Stimulated activated CD8-positive, alpha-beta memory T cell treated with anti-CD3 and anti-CD28 coated beads, Interleukin-7, amount 100 ng/mL, for 4 hours (primary cell): ENCODE measurements at places on chromosomes 12 and 14.

GRCh38 chr14:25680934-25681333 is 631.0 kb upstream of the STXBP6 start:
- no peak for DNase-seq

DNA sequence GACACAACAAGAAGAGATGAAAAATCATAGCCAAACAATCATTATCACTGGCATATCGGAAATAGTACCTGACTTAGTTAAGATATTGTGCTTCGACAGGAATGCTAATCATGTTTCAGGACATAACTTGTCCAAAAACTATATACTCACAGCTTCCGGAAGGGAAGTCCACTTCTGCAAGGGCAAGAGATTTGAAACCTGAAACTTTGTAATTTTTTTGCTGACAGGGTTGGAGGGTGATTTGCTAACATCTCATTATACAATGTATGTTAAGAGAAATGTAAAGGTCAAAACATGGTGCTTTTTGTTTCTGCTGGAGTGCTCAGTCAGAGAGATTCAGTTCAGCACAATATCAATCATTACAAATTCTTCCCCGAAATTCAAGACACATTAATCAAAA is 200.3 kb downstream of the CNTN1 start:
- DNase-seq = no peak

DNA sequence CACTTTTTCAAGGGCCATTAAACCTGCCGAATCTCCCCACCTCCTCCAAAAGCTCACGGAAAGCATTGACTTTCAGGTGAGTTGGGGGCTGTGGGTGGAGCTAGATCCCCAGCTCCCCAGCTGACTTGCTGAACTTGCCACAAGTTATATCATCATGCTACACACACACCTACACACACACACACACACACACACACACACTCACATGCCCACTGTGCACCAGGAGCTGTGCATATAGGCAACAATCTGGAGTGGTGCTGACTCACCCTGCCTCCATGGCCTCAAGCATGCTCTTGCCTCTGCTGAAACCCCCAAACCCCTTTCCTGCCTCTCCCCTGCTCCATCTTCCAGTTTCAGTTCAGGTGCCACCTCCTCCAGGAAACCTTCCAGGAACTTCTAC is 26.1 kb downstream of the SERPINA3 start:
- no peak for DNase-seq

GRCh38 chr12:96198965-96199364 is 4.8 kb downstream of the ELK3 start:
- no peak for DNase-seq

DNA sequence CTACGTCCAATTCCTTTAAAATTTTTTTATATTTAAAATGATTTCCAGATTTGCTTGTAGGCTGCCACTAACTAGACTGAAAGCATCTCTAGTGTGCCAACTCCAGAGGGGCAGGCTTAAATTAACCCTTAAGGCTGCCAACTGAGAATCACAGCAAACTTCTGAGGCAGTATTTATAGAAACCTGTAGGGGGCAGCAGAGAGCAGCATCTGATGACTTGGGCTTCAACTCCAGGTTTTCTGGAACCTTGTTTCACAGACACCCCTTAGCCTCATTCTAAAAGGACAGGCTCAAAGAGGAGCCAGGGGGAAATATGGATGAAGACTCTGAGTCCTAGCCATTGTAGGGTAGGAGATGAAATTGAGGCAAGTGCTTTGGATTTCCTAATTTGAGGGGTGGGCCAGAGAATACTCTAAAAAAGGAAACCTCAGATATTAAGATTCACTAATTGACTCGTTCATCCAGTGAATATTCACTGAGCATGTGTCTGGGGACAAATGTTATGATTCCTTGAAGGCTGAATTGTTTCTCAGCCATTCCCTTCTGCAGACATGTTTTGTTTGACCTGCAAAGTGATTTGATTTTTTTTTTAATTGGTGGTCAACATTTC is 63.3 kb upstream of the HSPB8 start:
- no peak for DNase-seq

GRCh38 chr14:38409071-38409705 is 153.3 kb upstream of the CLEC14A start:
- no peak for DNase-seq

- DNase-seq = no peak
Measured at GRCh38 chr12:104152685-104153241, 14.8 kb upstream of the NFYB start.

GRCh38 chr14:90814806-90815571 is 1.2 kb downstream of the TTC7B start:
- DNase-seq = no peak

DNA sequence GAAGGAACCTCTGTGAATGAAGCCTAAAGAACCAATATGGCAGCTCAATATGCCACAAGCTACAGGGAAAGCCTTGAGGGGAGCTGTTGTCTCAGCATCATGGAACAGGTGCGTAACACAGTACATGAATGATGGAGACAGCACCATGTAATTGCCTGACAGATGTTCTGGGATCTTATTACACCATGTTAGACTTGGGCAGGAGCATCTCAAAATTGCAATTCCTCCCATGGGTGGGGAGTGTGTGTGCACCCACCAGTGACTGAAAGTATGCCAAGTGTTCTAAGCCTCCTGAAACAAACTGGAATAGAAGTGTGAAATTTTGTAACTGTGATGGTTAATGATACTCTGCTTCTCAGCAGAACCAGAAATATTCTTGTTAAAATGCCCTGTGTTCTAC is 151.0 kb upstream of the SRRM4 start:
- DNase-seq = no peak

GRCh38 chr12:107405436-107405835 is 280.2 kb upstream of the PWP1 start:
- no peak for DNase-seq

DNA sequence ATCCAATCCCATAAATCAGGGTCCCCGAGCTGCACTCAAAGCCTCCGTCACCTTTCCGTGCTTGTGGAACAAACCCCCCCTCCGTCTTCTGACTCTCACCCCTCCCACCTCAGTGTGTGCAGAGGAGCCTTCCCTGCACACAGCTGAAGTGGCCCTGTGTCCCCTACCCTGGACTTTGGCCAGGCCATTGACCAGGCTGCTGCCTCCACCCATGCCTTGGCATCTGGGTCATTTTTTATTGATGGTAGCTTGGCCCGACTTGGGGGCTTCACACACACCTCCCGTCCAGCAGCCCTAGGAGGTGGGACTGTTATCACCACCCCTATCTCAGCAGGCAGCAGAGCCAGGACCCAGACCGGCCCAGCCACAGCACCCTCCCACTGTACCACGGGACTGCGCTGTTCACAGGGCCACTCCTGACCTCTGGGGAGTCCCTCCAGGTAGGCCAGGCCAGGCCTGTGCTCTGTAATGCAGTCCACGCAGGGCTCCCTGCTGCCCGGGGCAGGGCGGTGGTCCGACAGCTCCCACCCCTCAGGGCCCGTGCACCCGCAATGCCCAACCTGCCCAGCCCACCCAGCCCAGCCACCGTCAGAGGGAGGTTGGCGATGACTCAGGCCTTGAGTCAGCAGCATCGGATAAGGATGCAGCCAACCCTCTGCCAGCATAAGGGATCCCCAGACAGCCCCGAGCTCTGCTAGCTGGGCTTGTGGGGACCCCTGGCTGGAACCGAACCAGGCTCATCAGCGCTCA is 9.2 kb upstream of the INF2 start:
- DNase-seq = no peak
